Activated T-helper 2 cell treated with anti-CD3 and anti-CD28 coated beads, Interferon-gamma antibody, Interleukin-2, Interleukin-4, amounts not matched to agents 10 μg/mL and 5 μg/mL and 100 μg/mL, durations not matched to agents 14 hours and 24 hours and 36 hours (primary cell): ENCODE measurements at places on chromosomes 1 and 21. TPM values are rescaled to one million over a fixed set of nuclear protein-coding genes. Genes with fewer than 3 reads are reported as not detected.

TPTE gene
- total RNA-seq = not detected in 2 replicates

GRCh38 chr1:39680751-39681150 lies 8.8 kb upstream of the NT5C1A start:
- H3K36me3 ChIP-seq = no peaks in the 10 kb centered on the region
- H3K27ac ChIP-seq = no peak overlapping the region
- no peak for DNase-seq

- peaks cover 55% of the 10 kb centered on the region for H3K4me1 ChIP-seq
- no peak overlapping the region for H3K27ac ChIP-seq
- H3K4me3 ChIP-seq = no peak overlapping the region
- DNase-seq = no peak
- no peaks in the 10 kb centered on the region for H3K27me3 ChIP-seq
Observed at GRCh38 chr1:32142446-32143301, 34.8 kb downstream of the KPNA6 start.

DNA sequence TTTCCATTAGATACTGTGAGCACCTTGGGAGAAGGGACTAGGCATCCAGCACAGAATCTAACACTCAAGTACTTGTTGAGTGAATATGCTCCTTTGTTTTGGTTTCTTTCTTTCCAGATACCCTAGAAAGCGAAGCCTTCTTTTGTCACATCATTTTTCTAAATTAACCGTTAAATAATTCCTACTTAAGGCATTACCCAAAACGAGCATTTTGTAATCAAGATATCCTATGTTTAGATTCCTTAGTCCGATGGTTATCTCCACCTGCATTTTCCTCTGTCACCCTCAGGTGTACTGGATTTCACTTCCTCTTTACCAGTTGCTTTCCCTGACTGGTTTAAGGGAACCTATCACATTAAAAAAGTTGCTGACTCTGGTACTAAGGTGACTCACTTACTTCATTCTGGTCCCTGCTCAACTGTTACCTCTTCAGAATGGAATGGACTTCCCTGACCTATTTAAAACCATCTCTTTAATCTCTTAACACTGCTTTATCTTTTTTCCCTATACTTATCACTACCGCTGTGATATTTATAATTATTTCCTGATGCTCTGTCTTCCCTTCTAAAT lies 3.2 kb downstream of the B3GALNT2 start:
- no peak overlapping the region for H3K4me3 ChIP-seq
- peaks cover 4% of the 10 kb centered on the region for H3K36me3 ChIP-seq
- peaks cover 29% of the 10 kb centered on the region for H3K4me1 ChIP-seq
- no peak for DNase-seq
- H3K27me3 ChIP-seq = peaks cover 2% of the 10 kb centered on the region
- H3K27ac ChIP-seq = no peak overlapping the region

GRCh38 chr1:203086992-203087763 lies 1.4 kb upstream of the MYOG start:
- DNase-seq = no peak
- no peaks in the 10 kb centered on the region for H3K4me1 ChIP-seq
- no peak overlapping the region for H3K4me3 ChIP-seq
- no peak overlapping the region for H3K27ac ChIP-seq

- H3K36me3 ChIP-seq = no peaks in the 10 kb centered on the region
- H3K4me3 ChIP-seq = no peak overlapping the region
- no peak overlapping the region for H3K27ac ChIP-seq
- no peaks in the 10 kb centered on the region for H3K4me1 ChIP-seq
Observed at GRCh38 chr1:75014250-75014649, 119.9 kb upstream of the LHX8 start.

DNA sequence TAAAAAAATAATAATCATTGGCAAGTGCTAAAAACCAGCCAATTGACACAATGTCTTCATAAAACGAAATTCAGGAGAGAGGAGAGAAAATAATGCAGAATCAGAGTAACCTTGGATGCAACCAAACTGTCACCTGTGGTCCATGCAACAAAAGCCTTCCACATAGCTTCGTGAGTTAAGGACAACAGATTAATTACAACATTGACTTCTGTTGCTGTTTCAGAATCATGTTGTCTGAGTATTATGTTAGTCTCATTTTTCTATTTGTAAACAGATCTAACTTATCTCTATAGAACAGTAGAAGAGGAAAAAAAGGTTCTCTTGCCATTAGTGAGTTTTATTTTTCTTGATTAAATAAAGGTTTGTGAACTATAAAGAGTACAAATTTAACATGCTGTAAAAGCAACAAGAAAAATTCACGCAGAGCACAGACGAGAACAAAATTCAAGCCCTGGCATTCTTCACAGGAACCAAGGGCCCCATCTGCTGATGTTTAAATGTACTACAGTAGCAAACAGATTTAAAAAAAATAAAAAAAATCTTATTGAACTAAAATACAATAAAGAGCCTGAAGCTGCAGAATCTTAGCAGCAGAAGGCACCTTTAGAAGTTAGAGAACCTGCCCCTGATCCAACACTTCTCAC lies 381.1 kb upstream of the PKN2 start:
- H3K4me1 ChIP-seq = no peaks in the 10 kb centered on the region
- H3K27ac ChIP-seq = no peak overlapping the region
- H3K36me3 ChIP-seq = no peaks in the 10 kb centered on the region
- no peak overlapping the region for H3K4me3 ChIP-seq
- no peaks in the 10 kb centered on the region for H3K27me3 ChIP-seq
